ENCODE measurements at places on chromosomes 2 and 18.

DNA sequence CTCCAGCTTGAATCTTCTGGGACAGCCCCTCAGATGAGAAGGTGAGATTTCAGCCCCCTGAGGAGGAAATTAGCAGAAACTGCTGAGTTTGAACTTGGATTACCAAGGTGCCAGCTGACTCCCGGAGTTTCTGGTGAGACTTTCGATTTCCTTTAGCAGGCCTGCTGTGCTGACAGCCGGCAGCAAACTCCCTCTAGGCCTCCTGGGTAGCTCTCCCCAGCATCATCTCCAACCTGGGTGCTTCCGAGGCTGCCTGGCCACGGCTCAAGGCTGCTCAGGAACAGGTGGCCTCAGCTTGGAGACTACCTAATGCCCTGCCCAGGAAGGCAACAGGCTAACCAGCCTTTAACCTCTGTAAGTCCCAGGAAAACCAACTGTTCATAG is 16.5 kb downstream of the SDC1 start:
- DNase-seq, result no peak

DNA sequence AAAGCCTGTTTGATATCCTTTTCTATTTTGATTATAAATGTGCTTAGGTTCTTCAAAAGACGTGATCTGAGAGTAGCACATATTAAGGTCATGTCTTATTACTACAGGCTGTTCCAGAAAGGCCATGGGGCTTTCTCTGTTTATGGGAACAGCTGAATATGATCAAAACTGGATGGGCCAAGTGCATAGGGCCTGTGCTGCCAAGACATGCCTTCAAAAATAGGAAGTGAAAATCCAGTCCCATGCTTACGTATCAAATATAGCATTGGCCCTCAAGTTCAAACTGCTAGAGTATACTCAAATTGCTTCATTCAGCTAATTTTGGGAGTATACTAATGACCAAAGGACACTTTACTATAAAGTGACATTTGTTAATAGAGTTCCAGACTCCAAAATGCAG is 24.1 kb downstream of the SLC25A52 start:
- no peak for DNase-seq

GRCh38 chr2:180219491-180219890 is 212.4 kb upstream of the CWC22 start:
- no peak for DNase-seq

DNA sequence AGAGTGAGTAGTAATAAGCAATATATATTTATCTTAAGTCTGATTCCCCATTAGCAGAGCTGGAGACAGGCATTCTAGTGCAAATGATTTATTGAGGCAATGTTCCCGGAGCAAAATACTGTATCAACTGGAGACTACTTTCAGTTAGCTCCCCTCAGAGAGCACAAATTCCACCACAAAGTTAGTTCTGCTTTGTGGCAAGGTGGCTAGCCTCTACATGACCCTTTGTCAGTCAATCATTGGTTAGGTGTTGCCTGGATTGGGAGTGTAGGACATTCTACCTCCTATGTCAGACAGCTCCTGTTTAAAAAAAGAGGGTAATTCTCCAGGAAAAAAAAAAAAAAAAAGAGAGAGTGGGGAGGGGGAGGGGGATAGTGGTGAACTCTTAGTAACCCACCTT is 402.2 kb downstream of the NR4A2 start:
- DNase-seq, result no peak

DNA sequence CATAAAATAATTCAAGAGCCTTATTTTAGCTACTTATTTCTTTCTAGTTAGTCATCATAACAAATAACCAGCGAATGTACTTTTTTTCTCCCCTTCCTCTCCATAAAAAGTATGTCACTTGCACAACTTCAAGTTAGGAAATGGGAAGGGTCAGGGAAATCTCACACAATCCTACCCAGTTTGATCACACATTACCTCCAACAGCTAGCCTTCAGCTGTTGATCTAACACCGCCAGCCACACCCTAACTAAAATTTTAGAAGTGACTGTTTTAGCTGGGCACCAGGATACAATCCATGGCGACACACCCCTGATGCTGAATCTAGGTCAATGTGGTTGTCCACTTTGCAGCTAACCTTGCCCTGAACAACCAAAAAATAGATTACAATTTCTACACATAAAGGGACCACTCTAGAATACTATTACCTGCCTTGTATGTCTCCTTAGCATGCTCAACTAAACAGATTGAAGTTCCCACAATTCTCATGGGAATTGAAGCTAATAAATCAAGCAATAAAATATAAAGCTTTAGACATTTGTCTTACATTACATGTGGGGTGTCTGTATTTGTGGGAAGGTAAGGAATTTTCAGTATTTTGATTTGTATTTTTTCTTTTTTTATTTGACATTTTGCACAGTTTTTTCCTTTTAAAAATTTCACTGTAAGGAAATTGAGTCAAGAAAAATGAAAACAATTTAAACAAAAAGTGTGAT is 7.3 kb upstream of the COL3A1 start:
- DNase-seq, result no peak

GRCh38 chr2:211447548-211447947 is 891.1 kb downstream of the CPS1 start:
- DNase-seq, result no peak

DNA sequence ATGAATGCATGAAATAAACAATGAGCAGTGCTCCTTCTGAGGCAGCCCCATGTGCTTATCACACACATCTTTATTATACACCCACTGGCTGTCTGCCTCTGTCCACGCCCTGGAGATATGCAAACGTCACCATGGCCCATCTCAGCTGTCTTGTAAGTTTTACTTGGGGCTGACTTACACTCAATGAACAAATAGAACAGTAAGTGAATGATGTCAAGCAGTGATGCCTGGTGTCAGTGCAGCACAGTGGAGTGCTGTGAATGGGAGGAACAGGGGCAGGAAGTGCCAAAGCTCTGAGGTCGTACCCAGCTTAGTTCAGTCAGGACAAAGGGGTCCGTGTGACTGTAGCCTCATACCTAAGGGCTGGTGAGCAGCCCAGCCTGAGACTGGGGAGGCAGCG is 659.5 kb upstream of the HS6ST1 start:
- no peak for DNase-seq

GRCh38 chr18:34031810-34032209 is 192.9 kb downstream of the NOL4 start:
- no peak for DNase-seq

DNA sequence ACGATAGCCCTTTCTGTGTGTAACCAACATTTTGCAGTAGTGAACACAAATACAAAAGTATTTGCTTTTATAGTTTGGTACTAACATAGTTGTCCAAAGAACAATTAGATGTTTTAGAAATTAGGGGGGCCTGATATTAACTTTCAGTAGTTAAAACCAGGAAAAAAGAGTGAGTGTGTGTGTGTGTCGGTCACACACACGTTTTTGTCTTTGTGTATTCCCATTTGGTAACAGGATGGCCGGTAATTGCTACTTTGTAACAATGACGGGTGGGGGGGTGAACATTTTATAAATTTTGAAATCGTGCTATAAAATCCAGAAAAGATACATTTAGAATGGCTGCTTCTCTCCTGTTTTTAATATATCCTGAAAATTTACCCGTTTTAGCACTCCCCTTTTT is 1.5 kb downstream of the PPIG start:
- DNase-seq, result no peak

GRCh38 chr2:169718930-169719504 is 14.6 kb upstream of the KLHL23 start:
- DNase-seq, result no peak

- DNase-seq, result no peak
Measured at GRCh38 chr2:129738799-129739198, 240.7 kb upstream of the RAB6C start.

DNA sequence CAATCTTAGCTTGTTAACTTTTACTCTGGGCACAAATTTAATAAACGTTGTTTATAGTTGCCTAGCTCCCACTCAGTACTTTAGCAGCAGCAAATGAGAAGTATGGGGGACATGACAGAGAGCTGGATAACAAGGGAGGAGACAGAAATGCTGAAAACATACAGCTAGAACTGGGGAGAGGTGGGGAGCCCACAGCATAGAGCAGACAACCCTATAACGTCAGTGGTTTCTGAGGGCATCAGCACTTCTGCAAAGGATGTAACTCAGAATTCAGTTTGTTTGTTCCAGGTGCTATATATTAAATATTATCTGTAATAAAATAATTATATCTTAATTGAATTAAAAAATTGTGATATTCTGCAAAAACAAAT is 1098.7 kb upstream of the FANCL start:
- DNase-seq, result no peak

GRCh38 chr18:69906765-69907164 is 40.9 kb downstream of the CD226 start:
- no peak for DNase-seq

DNA sequence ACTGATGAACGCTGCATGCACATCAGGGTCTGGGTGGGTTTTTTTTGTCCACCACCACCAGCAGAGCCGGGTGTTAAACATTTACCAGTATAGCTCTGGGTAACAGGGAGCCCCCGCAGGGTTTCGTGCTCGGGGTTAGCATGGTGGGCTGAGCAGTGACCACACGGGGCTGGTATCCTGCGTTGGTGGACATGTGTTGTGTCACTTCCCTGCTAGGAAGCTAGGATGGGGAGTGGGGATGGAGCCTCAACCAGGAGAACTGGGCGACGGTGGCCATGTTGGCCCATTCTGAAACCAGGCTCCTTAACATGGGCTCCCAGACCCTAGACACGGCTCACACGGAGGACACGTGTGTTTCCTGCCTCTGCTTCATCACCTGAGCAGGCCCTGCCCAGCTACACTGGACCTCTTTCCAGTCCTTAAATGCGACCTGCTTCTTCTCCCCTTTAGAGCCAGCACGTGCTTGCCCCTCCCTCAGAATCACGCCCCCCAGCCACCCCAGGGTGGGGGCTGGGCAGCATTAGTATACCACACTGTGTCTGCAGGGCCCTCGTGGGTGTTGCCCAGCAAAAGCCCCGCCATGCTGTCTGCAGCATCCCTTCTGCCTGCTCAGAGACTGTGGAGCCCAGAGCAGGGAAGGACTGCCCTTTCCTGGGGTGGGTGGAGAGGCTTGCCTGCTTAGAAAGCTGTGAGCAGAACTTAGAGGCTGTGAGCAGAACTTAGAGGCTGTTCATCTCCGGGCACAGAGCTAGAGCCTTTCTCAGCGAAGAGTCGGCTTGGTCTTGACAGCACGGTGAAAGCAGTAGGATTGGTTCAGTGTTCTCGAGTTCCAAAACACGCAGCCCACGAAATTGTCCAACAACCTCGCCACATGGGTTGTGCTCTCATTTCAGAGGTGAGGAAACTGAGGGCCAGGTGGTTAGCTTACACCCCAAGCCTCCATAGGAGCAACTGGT is 142.1 kb downstream of the KLHL29 start:
- DNase-seq, result no peak

DNA sequence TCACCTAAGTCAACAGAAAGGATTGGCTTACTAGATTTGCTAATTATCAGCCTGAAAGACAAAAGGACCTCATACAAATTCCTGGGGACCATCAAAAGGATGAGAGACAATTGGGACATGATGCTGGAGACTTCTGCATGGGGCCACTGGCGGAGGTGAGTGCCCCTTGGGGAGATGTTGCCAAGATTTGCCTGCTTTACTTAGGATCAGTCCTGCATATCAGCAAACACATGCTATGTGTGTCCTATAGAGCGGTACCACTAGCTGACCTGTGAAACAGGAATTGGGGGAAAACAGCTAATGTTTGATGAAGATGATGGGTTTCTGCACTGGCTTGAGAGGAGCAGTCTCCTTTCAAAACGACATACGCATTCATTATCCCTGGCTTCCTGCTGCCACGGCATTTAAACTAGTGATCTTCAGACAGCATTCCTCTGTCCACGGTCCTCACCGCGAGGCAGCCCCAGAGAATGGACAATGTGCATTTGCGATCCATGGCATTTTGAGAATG is 104.2 kb downstream of the TGIF1 start:
- no peak for DNase-seq

- DNase-seq, result no peak
Measured at GRCh38 chr2:45072064-45072861, 63.0 kb upstream of the SIX2 start.

DNA sequence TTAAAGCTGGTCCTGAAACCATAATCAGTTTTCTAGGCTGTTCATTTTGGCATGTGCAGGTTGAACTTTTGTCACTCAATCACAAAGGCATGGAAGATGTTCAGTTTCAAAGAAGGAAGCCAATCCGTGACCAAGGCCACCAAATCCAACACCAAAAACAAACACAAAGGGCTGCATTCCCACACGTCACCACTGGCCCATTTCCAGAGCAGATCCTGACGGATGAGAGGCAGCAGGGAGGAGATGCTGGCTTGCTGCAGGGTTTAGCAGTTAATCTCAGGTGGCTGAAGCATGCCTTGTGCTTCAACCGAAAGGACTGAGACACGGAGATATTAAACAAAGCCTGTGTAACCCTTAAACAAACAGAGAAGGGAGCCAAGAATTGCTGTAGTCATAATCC is 191.9 kb upstream of the CTAGE1 start:
- no peak for DNase-seq

- DNase-seq, result no peak
Measured at GRCh38 chr18:24173997-24174396, 35.1 kb downstream of the CABYR start.

- no peak for DNase-seq
Measured at GRCh38 chr2:236642125-236642524, 72.5 kb downstream of the ACKR3 start.
